Left ventricle myocardium superior (tissue), 1 donor: ENCODE measurements at places on chromosomes 1 and 21. TPM values are rescaled to one million over a fixed set of nuclear protein-coding genes. Genes with fewer than 3 reads are reported as not detected.

Gene GJB3
- not detected for total RNA-seq

Gene LHX8
- total RNA-seq: not detected

DNA sequence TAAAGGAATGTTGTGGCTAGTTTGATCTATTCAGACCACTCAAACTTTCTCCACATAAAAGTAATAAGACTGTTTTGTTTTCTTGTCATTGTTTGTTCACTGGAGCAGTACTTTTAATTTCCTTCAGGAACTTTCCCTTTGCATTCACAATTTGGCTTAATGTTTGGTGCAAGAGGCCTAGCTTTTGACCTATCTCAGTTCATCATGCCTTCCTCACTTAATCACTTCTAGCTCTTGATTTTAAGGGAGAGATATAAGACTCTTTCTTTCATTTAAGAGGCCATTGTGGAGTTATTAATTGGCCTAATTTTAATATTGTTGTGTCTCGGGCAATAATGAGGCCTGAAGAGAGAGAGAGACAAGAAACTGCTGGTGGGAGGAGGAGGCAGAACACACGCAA is 371.7 kb upstream of the DEPDC1 start:
- DNase-seq: no peak

DNA sequence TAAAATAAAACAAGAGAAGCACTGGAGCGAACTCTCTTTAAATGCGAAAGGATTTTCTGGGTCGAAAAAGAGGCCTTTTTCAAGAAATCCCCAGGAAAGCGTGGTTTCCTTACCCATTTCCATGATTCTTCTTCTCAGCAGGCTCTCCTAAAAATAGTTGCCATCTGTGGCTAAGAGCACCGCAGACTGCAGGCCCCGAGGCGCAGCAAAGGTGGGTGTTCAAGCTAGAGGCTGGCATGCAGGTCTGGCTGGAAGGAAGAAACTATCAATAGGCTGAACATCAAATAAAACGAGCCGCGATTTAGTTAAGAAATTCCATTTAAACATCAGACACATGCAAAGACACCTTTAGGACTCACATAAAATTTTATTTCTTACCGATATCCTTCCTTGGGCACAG is 135.1 kb downstream of the ADAMTS1 start:
- no peak for DNase-seq

Gene TESK2
- 1.9 TPM for total RNA-seq

DNA sequence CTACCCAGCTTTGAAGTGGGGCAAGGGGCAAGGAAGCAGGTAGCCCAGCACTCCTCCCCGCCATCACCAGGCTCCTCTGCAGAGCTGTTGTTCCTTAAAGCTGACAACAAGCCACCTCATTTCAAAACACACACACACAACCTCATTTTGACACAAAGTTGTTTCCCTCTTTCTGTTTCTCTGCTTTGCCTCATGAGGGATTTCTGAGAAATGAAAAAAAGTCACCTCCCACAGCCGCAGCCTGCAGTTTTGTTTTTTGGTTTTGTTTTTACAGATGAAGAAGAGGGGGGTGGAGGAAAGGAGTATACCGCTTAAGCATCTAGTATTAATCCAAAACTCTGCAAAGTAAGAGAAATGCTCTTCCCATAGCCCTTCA is 12.1 kb downstream of the MCL1 start:
- no peak for DNase-seq

GRCh38 chr1:29798699-29799566 is 562.6 kb downstream of the PTPRU start:
- DNase-seq: no peak
